ENCODE measurements at places on chromosomes 7 and 10. TPM values are rescaled to one million over a fixed set of nuclear protein-coding genes. Genes with fewer than 3 reads are reported as not detected.

The IGFBP3 gene
- 18.4 TPM for total RNA-seq

The CDH23 gene
- total RNA-seq, result 5.2 TPM

The ACHE gene
- total RNA-seq, result not detected

The CXCL12 gene
- not detected for total RNA-seq

The TMEM184A gene
- total RNA-seq, result not detected

The PMPCB gene
- total RNA-seq, result 72.7 TPM

Data from CD4-positive, alpha-beta memory T cell (primary cell).